ENCODE measurements at places on chromosomes 1 and 21.

GRCh38 chr1:110647254-110647891 is 27.4 kb downstream of the KCNA3 start:
- no peak for DNase-seq

DNA sequence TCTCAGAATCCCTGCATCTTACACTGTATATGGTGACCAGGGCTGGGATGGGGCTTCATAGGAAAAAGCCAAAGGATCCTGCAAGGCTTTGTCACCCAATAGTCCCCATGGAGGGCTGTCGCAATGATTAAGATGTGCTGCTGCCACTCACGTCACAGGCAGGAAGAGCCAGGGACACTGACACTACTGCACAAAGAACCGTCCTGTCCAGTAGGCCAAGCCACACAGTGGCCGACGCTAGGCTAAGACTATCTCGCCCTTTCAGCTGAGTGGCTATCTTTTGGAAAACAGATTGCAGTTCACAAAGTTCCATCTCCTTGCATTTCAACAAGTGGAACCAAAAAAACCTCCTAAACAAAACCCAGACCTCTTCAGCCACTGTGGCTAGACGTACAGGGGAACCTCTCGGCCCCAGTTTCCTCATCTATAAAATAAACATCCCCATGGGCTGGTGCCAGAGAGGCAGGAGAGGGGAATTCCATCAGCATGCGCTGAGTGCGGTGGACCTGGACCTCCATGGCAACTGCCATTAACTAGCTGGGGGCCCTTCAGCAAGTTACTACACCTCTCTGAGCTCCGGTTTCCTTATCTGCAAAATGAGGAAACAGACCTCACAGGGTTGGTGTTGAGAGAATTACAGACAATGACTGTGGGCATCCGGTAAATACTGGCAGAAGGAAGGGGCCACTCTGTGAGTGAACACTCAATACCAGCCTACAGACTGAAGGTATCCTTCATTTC is 8.7 kb downstream of the CAPZB start:
- DNase-seq, result no peak

DNA sequence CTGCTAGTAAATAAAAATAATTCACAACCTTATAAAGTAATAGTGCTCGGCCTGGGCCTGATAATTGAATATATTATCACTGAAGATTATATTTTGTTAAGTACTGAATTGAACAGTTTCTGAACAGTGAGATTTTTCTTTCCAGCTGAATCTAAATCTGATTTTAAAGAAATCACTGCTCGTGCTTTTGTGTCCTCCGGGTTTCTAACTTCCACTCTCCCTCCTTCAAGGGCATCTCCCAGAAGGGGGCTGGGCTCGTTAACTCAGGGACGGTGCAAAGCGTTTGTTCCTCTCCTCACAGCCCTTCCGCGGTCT is 823 bp upstream of the KIF1B start:
- DNase-seq, result no peak

- no peak for DNase-seq
Measured at GRCh38 chr1:21280011-21280471, 10.2 kb downstream of the ECE1 start.

DNA sequence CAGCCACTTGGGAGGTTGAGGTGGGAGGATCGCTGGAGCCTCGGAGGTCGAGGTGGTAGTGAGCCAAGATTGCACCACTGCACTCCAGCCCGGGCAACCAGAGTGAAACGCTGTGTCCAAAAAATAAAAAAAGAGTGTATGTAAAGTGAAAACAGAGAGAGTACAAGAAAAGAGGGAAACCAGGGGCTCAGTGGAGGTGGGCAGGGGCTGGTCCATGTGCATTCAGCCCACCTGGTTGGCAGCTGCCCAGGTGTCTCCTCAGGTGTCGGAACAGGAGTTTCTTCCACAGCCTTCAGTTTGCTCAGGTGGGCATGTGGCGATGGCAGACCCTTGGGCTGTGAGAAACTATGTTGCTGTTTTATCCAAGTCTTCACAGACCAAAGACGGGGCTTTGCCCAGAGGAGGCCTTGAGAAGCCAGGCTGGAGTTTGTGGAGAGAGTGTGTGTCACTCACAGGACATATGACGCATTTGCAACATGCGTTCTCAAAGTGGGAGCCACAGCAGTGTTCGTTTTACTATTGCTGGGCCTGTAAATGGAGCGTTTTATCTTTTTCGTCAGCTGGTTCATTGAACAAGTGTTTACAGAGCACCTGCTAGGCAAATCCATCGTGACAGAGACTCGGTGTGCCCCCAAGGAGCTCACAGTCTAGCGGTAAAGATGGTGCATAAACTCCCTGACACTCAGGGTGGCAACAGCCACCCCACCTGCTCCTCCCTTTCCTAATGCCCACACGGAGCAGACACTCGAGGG is 22.4 kb upstream of the SAMD11 start:
- no peak for DNase-seq

- no peak for DNase-seq
Measured at GRCh38 chr1:51190961-51191360, 45.1 kb upstream of the RNF11 start.

DNA sequence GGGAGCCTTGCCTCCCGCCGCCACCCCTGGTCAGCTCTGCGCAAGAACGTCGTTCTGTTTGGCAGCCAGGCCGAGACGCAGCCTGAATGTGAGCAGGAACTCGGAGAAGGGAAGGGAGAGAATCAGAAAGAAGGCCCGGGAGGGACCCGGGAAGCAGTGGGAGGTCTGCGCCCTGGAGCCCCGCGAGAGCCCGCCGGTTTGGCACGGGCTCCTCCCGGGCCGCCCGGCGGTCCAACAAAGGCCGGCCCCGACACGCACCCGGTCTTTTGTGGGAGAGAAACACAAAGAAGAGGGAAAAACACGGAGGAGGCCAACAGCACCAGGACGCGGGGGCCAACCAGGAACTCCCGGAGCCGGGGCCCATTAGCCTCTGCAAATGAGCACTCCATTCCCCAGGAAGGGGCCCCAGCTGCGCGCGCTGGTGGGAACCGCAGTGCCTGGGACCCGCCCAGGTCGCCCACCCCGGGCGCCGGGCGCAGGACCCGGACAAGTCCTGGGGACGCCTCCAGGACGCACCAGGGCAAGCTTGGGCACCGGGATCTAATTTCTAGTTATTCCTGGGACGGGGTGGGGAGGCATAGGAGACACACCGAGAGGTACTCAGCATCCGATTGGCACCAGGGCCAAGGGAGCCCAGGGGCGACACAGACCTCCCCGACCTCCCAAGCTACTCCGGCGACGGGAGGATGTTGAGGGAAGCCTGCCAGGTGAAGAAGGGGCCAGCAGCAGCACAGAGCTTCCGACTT is 2.7 kb upstream of the OLIG2 start:
- DNase-seq, result no peak

DNA sequence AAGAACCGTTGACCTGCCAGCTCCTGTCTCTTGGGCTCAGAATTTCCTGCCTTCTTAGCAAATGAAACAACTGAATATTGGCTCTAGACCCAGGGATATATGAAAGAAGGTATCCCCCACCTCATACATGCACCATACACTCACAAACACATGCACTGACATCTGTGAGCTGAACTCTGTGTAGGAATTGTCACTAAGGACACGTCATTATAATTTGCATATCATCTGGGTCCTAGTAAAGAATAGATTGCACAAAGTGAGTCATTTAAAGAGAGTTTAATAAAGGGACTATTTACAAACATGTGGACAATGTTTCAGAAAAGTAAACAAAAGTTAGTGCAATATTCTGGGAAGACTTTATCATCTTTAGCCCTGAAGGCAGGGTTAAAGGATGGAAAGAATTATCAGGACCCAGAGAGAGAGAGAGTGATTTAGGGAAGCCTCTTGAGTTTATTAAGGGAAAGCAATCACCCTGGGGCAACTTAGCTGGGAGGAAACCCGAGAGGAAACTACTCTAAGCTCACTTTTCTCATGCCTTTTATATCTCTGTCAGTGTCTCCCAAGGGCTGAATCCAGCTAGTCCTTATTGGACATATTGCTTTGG is 74.1 kb upstream of the PLA2G4A start:
- no peak for DNase-seq

- no peak for DNase-seq
Measured at GRCh38 chr1:219027146-219027673, 146.5 kb upstream of the LYPLAL1 start.

GRCh38 chr1:190739926-190740325 is 262.3 kb upstream of the BRINP3 start:
- DNase-seq, result no peak

GRCh38 chr1:152752225-152752624 is 5.6 kb upstream of the KPRP start:
- DNase-seq, result no peak

DNA sequence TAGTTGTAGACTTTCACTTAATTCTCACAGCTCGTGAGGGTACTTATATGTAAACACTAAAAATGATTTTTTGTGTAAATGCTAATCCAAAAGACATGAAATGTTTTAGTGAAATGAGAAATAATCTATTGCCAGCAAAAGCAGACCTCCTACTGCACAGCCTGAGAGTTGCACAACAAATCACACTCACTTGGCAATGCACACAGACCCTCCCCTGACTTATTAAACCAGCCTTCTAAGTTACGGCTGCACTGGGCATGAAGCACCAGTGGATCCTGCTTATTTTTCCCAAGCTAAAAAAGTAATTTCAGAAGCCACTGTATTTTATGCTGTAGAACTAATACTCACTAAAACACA is 10.3 kb downstream of the ERRFI1 start:
- no peak for DNase-seq

DNA sequence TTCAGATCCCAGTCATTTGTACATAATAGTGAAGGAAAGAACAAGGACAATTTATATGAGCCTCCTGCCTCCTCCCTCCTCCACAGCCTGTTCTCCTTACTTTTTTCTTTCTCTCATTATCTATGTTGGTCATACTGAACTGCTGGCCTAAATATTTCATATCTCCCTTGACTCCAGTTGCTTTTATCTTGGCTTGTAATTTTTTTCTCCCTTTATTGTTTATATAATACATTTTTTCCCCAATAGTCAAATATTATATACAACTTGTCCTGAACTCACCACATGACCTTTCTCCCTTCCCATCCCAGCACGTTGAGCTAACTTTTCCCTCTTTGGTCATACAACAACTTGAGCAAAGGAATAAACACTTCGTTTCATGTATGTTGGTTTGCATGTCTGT is 752.1 kb downstream of the LTN1 start:
- no peak for DNase-seq

GRCh38 chr21:45472445-45473365 is 67.7 kb downstream of the COL18A1 start:
- no peak for DNase-seq

- no peak for DNase-seq
Measured at GRCh38 chr1:16326833-16327404, 25.4 kb downstream of the FBXO42 start.

DNA sequence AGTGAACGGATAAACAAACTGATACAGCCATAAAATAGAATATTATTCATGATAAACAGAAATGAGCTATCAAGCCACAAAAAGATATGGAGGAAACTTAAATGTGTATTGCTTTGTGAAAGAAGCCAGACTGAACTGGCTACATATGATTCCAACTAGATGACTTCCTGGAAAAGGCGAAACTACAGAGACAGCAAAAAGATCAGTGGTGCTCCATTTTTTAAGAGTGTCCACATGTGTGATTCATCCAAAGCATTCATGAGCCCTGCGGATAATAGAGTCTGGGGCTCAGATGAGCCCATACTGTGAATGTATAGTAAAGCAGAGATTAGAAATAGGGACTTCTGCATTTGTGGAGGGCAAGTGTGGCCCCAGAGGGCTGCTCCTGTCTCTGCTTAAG is 7.8 kb upstream of the TMEM222 start:
- DNase-seq, result no peak

GRCh38 chr1:19828546-19828945 is 13.5 kb upstream of the RNF186 start:
- DNase-seq, result no peak

Data from activated CD4-positive, CD25-positive, alpha-beta regulatory T cell (primary cell).